Stimulated activated CD4-positive, alpha-beta T cell treated with anti-CD3 and anti-CD28 coated beads, Interleukin-1b, Interleukin-23, amount 100 ng/mL, for 48 hours (primary cell): ENCODE measurements at places on chromosomes 4 and X.

- DNase-seq: no peak
These were observed 15.0 kb downstream of the C4orf51 start for GRCh38 chr4:145694929-145695328.

DNA sequence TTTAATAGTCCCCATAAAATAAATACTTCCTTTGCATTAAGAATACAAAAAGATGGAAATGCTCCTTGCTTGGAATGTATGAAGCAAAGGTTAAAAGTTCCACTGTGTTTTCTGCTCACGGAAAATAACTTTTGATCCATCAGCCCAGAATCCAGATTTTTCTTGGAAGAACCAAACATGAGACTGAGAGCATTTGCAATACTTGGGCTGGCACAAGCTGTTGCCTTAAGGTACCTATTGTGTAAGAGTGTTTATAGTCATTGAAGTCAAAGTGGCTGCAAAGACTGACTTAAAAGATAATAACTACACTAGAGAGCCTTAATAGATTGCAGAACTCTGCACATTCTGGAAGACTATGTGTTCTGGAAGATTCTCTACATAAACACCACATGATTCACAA is 281.4 kb downstream of the RAB28 start:
- DNase-seq: no peak

GRCh38 chr4:173237762-173238161 is 69.2 kb downstream of the GALNT7 start:
- no peak for DNase-seq

GRCh38 chr4:24482871-24483270 is 101.5 kb downstream of the DHX15 start:
- no peak for DNase-seq

- DNase-seq: no peak
These were observed 64.7 kb upstream of the TNIP3 start for GRCh38 chr4:121228848-121229247.

- no peak for DNase-seq
These were observed 116.0 kb upstream of the PUDP start for GRCh38 chrX:7263961-7264360.

GRCh38 chrX:9134366-9134765 is 100.4 kb upstream of the FAM9B start:
- no peak for DNase-seq

GRCh38 chrX:149145845-149146285 is 359.2 kb downstream of the IDS start:
- DNase-seq: no peak

DNA sequence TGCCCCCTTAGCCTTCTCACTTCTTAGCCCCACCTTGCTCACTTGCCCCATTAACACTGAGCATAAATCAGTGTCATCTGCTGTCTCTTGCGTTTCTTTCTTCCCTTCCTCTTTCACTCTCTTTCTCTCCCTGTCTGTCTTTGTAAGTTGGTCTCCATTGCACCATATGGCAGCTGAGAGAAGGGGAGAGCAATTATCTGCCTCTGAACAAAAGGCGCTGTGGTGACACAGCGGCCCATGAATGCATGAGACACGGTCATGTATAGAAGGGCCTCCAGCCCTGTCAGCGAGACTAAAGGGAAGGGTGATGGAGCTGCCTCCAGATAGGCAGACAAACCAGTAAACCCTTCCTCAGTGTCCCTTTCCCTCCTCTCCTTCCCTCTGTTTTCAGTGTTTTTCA is 88.8 kb upstream of the PCDH18 start:
- no peak for DNase-seq
